ENCODE measurements at places on chromosomes 6 and 20.

DNA sequence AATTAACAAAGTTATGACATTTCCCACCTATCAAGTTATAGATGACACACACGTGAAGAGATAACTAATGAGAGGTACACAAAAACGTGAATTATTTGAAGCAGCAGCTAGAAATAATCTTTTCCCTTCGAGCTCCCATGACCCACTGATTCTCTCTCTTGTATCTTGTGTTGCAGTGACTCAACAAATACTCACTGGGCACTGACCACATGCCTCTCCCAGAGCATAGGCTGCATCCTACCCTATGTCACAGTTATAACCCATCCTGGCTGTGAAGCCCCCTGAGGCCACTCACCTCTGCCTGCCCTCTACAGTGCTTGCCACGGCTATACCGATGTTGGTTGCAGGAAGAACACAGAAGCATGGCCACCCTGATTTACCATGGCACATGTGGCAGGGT, 91.8 kb downstream of the INSM1 start:
- no peaks in the 10 kb centered on the region for H3K27me3 ChIP-seq
- no peak for DNase-seq
- no peak overlapping the region for H3K27ac ChIP-seq
- H3K4me3 ChIP-seq = no peak overlapping the region
- H3K36me3 ChIP-seq = no peaks in the 10 kb centered on the region

DNA sequence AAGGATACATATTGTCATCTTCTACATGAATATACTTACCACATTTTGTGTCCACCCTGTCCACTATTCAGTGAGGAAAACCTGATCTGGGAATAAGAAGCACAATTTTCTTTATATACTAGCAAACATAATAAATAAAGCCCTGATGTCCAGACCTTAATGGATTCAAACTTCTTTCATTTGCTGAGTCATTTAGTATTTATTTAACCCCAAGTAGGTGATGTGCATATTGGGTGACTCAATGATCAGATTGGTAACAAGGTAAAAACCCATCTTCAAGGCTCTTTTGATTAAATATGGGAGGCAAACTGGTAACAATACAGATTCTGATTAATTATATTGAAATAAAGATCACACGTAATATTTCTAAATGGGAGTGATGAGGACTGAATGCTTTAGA, 1159.8 kb upstream of the EYS start:
- no peaks in the 10 kb centered on the region for H3K27me3 ChIP-seq
- no peak overlapping the region for H3K4me3 ChIP-seq
- no peak overlapping the region for H3K27ac ChIP-seq
- no peak for DNase-seq

DNA sequence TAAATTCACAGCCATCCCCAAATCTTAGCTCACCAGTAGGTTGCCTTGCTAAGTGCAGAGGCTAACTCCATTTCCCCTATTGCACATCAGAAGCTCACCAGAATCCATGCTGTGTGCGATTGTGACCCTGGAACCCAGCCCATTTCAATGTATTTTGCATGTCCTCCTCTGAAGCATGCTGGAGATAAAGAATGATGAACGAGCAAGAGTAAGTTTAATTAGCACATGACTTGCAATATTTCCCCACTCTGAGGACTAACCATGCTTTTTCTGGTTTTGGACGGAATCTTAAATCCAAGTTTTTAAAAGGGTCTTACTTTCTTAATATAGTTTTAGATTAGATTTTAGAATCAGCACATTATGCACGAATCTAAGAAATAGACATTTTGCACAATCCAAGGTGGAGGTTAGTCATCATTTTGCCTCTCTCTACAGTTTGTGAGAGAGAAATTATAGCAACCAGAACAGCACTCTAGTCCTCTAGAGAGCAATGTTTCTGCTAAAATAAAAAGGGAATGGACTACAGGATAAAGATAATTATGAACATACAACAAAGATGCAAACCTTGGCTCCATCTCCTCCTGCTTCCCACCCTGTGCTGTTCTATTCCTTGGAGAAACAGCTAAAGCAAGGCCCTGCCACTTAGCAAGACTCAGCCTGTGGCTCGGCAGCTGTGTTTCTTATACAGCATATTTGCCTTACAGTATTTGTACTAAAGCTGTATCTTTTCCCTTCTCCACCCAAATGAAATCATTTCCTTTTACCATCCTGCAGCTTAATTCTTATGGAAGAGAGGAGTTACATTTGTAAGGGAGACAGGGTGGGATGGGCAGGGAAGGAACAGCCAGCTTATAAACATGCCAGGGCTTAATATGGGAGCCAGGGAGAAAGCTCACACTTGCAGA, 24.9 kb upstream of the LAMA4 start:
- H3K36me3 ChIP-seq = no peaks in the 10 kb centered on the region
- no peak overlapping the region for H3K27ac ChIP-seq
- DNase-seq = no peak
- H3K27me3 ChIP-seq = no peaks in the 10 kb centered on the region
- H3K4me1 ChIP-seq = no peaks in the 10 kb centered on the region
- H3K4me3 ChIP-seq = no peak overlapping the region

- H3K4me3 ChIP-seq = no peak overlapping the region
- H3K36me3 ChIP-seq = no peaks in the 10 kb centered on the region
- no peak overlapping the region for H3K27ac ChIP-seq
- H3K4me1 ChIP-seq = no peaks in the 10 kb centered on the region
These were observed 199.4 kb upstream of the ZNF217 start for GRCh38 chr20:53792946-53793536.

DNA sequence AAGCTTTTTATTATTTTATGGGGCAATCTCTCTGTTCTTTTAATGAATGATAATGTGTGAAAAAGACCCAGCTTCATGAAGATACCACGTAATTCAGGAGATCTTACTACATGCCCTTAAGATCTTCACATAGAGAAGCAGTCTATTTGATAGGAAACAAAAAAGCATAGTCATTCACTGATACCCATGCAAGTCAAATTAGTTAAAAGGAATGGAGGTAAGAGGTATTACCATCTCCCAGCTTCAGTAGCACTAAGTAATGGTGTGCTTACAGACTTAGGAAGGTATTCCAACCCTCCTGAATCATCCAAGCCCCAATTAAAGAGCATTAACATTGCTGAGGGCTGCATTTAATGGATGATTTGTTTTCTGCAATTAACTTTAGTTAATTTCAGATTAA, 364.7 kb downstream of the SYNE1 start:
- H3K4me3 ChIP-seq = no peak overlapping the region
- no peaks in the 10 kb centered on the region for H3K4me1 ChIP-seq
- H3K27ac ChIP-seq = no peak overlapping the region
- H3K36me3 ChIP-seq = peaks cover 14% of the 10 kb centered on the region
- H3K27me3 ChIP-seq = no peaks in the 10 kb centered on the region
- DNase-seq = no peak

- no peaks in the 10 kb centered on the region for H3K36me3 ChIP-seq
- DNase-seq = no peak
- H3K4me3 ChIP-seq = no peak overlapping the region
- H3K27ac ChIP-seq = no peak overlapping the region
These were observed 294.7 kb downstream of the FOXC1 start for GRCh38 chr6:1904466-1904799.

DNA sequence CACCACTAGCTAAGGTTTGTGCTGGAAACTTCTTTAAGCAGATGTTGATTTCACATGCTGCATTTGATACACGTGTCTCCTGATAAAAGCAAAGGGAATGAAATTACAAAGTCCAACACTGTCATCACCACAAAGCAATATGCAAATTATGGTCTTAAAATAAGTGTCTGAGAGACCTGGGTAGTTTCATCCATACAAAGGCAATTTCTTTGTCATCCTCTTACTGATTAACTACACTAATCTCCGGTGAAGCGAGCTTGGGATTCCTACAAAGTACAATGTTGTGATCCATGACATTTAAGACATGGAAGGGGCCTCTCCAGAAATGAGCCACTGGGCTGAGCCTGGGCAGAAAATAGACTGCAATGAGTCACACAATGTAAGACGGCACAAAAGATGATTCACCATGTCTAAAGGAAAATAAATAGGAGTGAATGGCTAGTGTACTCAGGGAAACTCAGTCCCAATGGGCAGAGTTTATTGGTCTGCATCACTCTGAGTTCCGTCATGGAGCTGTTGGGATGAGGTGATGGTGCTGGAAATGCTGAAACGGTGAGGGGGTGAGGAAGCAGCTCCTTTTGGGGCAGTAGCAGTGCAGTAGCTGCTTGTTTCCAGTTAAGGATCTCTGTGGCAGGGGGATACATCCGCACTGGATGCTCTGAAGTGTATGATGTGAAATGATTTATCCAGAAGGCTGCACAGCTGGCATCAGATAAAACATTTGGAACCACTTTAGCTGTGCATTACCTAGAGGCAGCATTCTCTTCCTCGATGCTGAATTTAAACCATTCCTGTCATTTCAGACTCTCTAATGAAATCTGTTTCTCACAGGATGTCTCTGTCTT, 103.3 kb downstream of the IBTK start:
- no peak for DNase-seq
- no peaks in the 10 kb centered on the region for H3K36me3 ChIP-seq
- no peaks in the 10 kb centered on the region for H3K4me1 ChIP-seq
- H3K27me3 ChIP-seq = no peaks in the 10 kb centered on the region

DNA sequence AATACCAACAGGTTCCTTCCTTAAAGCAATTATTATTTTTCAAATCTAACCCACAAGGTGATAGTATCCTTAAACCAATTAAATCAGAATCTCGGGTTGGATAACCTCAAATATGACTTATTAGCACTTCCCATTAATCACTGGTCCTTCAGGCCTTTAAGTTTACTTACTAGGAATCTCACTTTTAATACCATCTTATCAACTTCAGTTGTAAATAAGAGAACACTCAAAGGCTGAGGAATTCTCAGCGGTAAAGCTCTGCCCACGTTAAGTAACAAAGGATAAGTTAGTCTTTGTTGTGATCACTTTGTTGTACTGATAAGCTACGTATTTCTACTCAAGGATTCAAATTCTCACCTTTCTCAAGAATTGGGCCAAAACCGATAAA, 82.0 kb downstream of the OR2B2 start:
- H3K27me3 ChIP-seq = no peaks in the 10 kb centered on the region
- peaks cover 4% of the 10 kb centered on the region for H3K4me1 ChIP-seq
- no peak for DNase-seq

DNA sequence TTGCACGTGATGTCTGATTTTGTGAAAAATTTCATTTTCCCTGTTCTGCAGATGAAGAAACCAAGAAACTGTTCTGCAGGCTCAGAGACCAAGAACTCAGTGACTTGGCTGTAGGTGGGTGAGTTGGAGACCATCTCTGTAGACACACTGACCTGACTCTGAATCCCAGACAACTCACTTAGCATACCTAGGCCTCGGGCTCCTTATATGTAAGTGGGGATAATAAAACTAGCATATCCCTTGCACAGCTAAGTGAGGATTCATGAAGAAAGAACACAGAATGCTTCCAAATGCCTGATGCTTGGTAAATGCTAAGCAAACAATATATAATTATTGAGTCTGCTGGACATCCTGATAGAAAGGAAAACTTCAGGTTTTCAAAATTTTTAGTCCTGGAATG, 70.8 kb downstream of the B3GAT2 start:
- no peaks in the 10 kb centered on the region for H3K36me3 ChIP-seq
- H3K27me3 ChIP-seq = no peaks in the 10 kb centered on the region
- no peak for DNase-seq
- H3K4me3 ChIP-seq = no peak overlapping the region
- peaks cover 3% of the 10 kb centered on the region for H3K4me1 ChIP-seq

All from effector memory CD4-positive, alpha-beta T cell (primary cell).